Hematopoietic multipotent progenitor cell treated with erythropoietin and hydrocortisone succinate and interleukin-3 and kit ligand, for 17 days (in vitro differentiated cells): ENCODE measurements at places on chromosomes 3 and 15.
A peak's percentile ranks its signal among the peaks of the same experiment; 100 is the strongest.

DNA sequence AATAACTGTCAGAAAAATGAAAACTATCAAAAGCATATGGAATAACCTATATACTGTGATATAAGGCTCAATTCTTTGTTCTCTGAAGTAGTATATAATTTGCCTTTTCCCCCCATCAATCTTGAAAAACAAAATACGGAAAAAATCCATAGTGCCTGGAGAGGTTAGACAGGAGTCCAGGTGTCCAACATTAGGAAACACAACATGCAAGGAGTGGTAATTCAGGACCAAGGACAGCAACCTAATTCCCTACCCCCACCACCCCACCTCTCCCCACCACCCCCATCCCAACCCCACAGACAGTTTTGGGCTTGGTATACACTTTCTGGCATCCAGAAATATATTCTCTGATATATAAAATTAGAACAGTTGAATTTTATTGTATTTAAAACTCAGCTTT is 55.1 kb upstream of the SLC25A26 start:
- DNase-seq = no peak

DNA sequence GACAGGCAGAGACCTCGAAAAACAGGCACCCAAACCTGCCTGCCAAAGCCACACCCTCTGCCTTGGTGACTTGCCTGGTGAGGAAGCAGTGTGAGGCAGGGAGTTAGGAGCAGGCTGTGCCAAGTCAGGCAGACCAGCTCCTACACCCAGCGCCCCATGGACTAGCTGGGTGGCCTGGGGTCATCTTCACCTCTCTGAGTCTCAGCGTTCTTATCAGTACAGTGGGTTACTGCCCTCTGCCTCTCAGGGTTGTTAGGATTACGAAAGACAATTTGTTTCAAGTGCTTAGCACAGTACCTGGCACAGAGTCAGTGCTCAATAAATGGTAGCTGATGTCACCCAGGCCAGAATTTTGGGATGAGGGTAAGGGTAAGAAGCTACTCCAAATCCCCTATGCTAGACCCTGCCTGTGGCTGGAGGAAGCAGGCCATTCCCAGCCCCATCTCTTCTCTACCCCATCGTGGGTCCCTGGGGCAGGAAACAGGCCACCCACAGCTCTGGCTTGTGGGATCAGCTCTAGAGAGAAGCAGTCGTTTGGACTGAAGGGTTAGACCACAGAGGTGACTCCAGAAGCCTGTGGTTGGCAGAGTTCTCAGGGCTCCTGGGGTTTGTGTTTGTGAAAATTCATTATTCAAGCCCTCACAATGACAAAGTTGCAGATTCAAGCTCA is 10.1 kb downstream of the SLC51B start:
- DNase-seq = no peak

GRCh38 chr3:35184775-35185174 is 454.6 kb upstream of the ARPP21 start:
- DNase-seq = no peak

DNA sequence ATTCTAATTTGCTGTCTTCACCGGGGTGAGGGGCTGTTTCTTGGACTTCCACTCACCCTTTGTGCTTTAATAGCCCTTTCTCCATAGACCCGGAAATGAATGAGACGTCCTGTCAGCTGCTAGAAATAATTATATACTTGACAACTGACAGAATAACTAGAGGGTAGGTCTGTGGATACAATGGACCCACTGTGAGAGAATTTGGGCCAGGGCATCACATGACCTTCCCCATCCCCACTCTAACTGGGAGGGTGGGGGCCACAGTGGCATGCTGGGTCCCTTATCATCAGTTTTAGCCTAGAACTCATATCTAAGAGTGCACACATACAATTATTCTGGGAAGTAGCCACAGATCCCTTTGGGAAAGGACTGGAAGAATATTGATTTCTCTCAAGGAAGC is 25.9 kb upstream of the MINAR1 start:
- no peak for DNase-seq

DNA sequence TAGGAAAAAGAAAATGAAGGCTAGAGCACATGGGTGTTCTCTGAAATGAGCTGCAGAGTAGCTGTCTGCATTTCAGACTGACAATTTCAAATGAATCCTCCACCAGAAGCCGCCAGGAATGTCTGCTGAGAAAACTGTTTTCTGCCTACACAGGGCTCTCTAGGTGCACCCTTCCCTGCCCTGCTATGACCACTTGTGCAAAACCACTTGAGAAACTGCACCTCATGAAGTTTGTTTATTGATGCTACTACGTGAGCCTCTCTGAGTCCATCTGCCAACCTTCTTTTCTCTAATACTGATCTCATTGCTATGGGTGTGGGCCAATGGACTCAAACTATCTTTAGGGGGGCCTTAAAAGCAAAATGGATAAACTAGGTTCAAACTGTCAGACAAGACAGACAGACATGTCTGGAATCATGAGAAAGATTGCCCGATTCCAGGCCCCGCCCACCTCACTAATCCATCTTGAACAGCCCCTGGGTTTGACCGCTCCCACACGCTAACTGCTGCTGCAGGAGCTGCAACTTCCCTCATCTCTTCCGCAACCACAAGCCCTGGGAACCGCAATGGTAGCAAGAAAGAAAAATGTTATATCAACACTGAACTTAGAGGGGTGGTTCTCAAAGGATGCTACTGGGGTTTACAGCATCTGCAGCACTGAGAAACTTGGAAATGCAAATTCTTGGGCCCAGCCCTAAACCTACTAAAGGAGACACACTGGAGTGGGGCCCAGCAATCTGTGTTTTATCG is 9.0 kb upstream of the CD47 start:
- DNase-seq = peak; percentile 81

DNA sequence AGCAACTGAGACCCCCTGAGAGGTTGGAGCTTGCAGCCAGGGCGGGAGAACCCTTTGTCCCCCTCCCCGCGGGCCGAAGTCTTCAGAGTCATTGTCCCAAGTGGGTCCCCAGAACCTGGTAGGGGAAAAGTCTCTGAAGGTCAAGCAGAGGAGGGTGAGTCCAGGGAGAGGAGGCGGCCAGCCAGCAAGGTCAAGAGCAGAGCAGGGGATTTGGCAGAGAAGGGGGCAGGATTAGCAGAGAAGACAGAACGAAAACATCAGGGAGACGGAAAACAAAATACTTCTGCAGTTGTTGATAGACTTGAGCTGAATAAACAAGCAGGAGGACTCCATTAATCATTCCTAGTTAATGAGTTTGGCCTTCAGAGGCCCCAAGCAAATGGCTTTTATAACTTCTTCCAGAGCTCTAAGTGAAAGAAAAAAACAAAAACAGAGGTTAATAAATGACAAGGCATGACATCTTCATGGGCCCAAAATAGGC is 66.7 kb downstream of the GRIP2 start:
- no peak for DNase-seq

DNA sequence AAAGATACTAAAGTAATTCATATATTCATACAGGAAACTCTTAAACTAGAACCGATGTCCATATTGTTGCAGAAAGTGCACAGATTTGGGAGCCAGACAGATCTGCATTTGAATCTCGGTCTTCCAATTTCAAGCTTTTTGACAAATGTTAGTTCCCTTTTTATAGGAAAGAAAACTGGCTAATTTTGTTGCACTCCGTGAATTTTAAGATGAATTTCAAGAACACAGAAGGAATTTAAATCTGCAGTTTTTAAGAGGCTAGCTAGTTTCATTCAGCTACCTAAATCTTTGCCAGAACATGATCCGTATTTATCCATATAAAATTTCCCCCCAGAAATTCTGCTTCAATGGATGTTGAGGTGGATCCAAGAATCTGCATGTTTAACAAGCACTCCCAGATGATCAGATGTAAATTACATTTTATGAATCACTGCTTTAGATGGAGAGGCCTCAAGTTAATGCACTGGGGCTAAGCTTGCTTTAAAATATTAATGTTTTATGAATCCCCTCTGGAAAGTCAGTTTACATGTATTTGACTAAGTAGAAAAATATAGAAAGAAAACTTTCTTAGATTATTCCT is 1296.3 kb upstream of the CADM2 start:
- DNase-seq = no peak

DNA sequence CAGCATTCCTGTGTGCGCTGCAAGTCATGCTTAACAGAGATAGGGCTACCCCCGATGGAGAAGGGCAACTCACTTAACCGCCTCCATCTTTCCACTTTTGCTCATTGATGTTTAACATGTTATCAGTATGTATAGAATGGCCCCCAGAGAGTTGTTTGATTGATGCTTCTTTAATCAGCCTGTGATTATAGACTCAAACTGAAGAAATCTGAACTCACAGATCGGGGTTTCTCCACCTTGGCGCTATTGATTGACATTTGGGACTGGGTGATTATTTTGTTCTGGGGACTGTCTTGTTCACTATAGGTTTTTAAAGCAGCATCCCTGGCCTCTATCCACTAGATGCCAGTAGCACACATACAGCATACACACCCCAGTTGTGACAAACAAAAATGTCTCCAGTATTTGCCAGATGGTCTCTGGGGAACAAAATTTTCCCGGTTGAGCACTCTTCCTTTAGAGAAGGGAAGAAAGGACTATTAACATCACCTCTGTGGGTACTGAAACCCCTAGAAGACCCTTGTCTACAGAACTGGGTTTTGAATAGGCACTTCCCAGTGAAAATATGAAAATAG is 54.4 kb downstream of the LARS2 start:
- no peak for DNase-seq

- DNase-seq = no peak
These were observed 12.0 kb upstream of the ATP1B3 start for GRCh38 chr3:141864281-141864970.

- DNase-seq = no peak
These were observed 181.5 kb upstream of the LYSMD4 start for GRCh38 chr15:99914723-99915122.

DNA sequence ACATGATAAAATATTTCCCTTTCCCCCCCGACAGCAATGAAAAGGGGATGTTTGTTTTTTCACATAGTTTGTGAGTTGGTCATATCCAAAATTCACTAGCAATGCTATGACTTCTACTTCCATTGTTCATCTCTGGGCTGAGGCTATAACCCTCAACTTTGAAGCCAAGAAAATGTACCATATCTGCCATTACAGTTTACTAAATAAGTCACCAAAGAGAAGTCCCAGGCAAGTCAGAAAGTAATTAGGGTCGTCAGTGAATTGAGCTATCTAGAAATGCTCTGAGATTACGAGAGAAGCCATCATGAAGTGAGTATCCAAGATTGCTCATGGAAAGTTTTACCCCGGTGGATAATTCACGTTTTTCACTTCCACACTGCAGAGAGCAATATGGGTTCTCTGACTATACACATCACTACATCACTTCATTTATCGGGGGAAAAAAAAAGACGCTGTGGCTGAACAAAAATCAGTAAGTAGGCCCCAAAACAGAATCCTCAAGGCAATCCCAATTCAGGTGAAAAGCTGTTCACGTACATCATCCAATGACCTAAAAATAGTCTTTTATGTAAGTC is 1.4 kb downstream of the PEAK1 start:
- no peak for DNase-seq

- DNase-seq = peak; percentile 24
These were observed 70.7 kb downstream of the ANXA2 start for GRCh38 chr15:60326824-60327654.

GRCh38 chr3:187044206-187044605 is 95.1 kb downstream of the RPL39L start:
- no peak for DNase-seq

- DNase-seq = no peak
These were observed 18.2 kb downstream of the IDH3A start for GRCh38 chr15:78167227-78167888.

GRCh38 chr3:11379238-11379823 is 107.1 kb downstream of the ATG7 start:
- peak; percentile 61 for DNase-seq

- no peak for DNase-seq
These were observed 425 bp downstream of the ANPEP start for GRCh38 chr15:89814112-89814742.

- no peak for DNase-seq
These were observed 183.5 kb downstream of the TBL1XR1 start for GRCh38 chr3:177013681-177014280.

- no peak for DNase-seq
These were observed 27.7 kb downstream of the SCG3 start for GRCh38 chr15:51709031-51709430.

GRCh38 chr3:32285891-32286290 is 47.4 kb downstream of the CMTM8 start:
- no peak for DNase-seq

DNA sequence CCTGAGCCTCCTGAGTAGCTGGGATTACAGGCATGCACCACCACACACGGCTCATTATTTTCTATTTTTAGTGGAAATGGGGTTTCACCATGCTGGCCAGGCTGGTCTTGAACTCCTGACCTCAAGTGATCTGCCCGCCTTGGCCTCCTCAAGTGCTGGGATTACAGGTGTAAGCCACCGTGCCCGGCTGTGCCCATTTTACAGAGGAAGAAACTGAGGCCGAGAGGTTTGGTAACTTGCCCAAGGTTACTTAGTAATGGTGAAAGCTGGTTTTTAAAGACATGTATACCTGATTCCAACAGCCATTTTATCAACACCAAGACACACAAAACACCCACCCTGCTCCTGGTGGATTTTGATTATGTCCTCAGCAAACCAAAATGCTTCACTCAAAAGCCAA is 128.7 kb downstream of the SNRK start:
- no peak for DNase-seq

DNA sequence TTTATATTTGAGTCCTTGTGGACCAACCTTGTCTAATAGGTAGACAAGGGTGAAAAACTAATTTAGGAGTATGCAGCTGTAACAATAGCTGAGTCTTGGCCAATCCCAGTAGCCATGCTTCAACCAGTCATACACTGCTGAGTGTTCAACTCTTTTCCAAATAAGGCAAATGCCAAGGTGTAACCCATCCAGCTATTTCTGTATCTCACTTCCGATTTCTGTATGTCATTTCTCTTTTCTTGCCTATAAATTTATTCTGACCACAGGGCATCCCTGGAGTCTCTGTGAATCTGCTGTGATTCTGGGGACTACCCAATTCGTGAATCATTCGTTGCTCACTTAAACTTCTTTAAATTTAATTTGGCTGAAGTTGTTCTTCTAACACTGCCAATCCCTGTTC is 93.2 kb downstream of the MAGI1 start:
- no peak for DNase-seq

- DNase-seq = no peak
These were observed 19.2 kb downstream of the GYG1 start for GRCh38 chr3:149010504-149010951.

DNA sequence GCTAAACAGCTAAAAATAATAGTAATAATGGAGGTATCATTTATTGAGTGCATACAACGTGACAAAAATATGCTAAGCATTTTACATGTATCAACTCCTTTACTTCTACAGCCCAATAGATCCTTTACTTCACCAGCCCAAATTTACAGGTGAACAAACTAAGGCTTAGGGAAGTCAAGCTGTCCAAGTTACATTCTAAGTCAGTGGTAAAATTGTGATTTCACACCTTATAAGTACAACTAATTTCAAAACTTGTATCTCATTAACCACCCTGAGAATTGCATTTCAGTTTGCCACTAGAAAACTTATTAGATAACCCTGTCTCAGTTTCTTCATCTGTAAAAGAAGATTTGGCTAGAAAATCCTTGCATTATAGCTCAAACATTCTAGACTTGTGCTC is 10.7 kb downstream of the SLC33A1 start:
- no peak for DNase-seq

DNA sequence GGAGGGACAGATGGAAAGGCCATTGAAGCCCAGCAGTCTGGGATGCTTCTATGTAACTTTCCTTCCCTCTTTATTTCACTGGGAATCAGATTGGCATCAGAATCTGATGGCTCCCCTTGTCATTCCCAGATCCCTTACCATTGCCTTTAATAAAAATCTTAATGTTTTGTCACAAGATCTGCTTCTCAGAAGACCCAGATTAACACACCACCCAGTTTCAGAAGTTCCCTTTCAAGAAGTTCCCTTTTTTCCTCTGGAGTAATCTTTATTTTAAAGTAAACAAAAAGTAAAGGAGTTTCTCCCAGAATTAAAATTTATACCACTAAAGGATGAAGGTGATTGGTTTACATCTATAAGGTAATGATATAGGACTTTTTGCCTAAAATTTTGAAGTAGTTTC is 76.4 kb downstream of the UBR1 start:
- no peak for DNase-seq
